NCI-H774 (cell line): ENCODE measurements at places on chromosomes 1 and 21.

DNA sequence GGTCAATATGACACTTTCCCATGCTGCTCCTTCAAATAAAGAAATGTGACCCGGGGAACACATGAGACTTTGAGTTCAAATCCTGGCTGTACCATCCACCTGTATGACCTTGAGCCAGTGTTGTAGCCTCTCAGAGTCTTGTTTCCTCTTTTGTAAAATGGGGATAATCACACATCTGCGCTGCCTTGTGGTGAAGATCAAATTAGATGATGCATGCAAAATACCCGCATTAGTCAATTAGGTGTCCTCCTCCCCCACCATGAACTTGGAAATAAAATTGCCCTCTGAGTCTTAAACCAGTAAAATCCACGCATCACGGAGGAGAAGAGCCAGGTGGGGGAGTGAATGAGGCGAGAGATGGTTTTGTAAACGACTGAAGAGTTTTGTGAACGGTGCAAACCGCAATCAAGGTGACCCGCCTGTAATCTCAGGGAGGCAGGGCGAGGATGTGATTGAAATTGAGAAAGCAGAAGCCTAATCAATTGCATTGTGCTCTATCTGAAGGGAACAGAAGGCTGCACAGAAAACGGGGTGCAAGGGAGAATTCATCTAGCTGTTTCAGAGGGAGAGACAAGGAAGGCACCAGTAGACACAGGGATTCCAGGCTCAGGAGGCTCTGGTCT lies 5.8 kb upstream of the AHDC1 start:
- no peak for DNase-seq

DNA sequence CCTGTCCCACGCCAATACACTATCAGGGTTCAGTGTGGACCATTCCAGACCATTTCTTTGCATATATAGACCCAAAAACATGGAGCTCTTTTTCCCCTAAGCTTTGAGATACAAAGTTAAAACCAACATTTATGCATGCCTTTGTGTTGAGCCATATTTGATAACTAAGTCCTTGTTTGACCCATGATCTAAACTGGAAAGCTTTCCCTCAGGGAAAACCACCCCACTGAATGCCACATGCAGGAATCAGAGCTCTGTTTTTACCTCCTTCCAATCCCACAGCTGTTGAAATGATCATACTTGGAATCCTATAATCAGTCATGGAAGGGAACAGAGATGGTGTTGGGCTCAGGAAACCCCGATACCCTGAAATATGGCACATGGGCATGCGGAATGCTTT lies 14.8 kb upstream of the SLC45A1 start:
- no peak for DNase-seq

GRCh38 chr1:168371477-168371876 lies 90.8 kb downstream of the TBX19 start:
- no peak for DNase-seq

- DNase-seq = no peak
These were observed 107.3 kb upstream of the POU3F1 start for GRCh38 chr1:38153778-38154470.

GRCh38 chr1:44499306-44499705 lies 94.3 kb downstream of the RNF220 start:
- DNase-seq = no peak

DNA sequence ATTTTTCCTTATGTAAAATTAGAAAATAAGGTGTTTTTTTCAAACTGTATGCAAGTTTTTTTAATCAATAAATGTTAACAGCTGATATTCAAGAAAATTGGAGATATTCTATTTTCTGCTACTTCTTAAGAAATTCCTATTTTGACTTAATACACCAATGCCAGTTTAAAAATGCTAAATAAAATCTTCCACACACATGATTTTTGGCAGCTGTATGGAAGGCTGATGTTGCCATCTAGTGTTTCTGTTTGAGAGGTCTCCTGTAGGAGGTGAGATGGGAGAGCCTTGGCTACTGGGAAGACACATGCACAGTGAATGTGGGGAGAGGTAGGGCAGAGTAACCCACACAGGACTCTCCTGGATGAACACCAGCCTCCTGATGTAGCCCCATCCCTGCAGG lies 29.2 kb upstream of the OR2B11 start:
- peak; percentile 16 for DNase-seq

- no peak for DNase-seq
These were observed 60.8 kb upstream of the PGD start for GRCh38 chr1:10338047-10338446.
